ENCODE measurements at places on chromosomes 12 and 14.

- no peak for DNase-seq
Observed at GRCh38 chr14:88007608-88008007, 2.7 kb downstream of the GPR65 start.

- DNase-seq: no peak
Observed at GRCh38 chr12:79402606-79403005, 288.2 kb downstream of the PAWR start.

DNA sequence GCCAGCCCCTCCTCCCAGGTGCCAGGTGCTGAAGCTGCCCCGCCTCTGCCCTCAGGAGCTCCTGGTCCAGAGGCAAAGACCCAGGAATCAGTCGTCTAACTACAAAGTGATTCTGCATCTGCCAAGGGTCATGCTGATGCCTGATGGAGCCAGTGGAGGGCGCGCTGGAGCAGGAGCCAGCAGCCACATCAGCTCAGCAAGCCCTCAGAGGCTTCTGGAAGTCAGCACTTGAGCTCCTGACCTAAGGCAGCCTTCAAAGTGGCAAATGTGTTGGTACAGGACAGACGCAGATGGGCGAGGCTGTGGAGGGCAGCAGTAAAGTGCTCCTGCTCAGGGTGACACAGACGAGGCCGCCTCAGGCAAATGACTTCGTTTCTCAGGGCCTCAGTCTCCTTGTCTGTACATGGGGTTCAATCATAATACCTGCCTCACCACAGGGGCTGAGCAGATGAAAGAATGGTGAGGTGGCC, 10.9 kb downstream of the C12orf43 start:
- DNase-seq: no peak

DNA sequence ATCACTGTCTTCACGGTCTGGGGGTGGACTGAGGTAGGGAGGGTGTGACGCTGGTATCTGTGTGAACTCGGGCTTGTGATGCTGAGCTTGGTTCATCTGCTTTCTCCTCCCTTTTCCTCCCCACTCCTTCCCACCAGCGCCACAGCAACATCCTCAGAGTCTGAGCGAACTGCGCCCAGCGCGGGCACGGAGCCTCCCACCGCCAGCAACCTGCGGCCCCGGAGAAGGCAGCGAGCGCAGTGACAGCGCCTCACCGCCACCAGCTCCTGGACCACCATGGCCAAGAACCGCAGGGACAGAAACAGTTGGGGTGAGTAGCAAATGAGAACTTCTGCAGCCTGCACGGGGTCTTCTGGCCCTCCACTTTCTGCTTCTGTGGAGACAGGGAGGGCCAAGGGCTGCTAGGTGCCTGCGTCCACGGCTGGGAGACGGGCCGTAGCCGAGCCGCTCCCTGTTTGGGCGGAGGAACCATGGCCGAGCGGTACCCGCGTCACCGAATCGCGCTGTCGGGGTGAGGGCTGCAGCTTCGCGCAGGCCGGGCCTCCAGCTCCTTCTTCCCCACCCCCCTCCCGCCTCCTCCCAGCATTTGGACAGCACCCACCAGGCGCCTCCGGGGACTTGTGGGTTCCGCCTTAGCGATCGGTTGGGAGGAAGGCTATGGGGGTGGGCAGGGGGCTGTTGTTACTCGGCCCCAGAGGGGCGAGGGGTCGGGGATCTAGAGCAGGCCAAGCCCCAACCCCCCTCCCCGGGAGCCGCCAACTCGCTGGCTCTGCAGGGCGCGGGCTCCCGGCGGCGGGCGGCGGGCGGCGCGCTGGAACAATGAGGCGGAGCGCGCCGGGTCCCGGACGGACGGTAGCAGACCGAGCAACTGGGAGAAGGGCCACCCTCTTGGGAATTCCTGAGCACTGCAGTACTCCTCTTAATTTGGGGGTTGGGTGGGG, at the start of gene ATL1:
ATL1 (plus strand) TSS at position 156 of the 941 bp plus-strand sequence; CDS start at position 277, 121 bp downstream.
- peak; percentile 84 for DNase-seq

DNA sequence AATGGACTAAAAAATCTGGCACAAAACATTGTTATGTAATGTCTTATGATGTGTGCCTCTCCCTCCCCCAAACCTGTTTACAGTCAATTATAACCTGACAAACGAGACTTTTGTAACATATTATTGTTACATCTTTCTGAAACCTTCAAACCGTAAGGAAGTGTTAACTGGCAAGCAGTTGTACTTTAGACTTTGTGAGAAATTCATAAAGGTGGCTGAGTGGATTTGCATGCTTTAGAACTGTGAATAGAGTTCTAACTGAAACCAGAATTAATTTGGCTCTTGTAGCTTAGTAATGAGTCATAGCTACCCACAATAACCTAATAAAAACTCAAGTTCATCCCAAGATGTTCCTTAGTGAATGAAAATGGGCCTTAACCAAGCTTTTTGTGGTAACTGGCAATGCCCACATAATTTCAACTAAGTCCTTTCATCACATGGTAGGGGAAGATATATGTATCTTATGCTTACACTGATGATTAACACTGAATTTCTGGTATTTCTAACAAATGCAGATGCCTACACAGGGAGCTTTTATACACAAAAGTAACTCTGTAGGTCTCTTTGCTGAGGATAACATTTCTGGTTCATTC, 29.7 kb downstream of the RAD9B start:
- DNase-seq: no peak

- DNase-seq: no peak
Observed at GRCh38 chr14:95314609-95315008, 5.1 kb downstream of the CLMN start.

- no peak for DNase-seq
Observed at GRCh38 chr14:61940666-61941420, 178.6 kb downstream of the SNAPC1 start.

- no peak for DNase-seq
Observed at GRCh38 chr12:27607591-27607990, 83.6 kb downstream of the PPFIBP1 start.

GRCh38 chr12:54704202-54704601, 56.0 kb upstream of the DCD start:
- DNase-seq: no peak

DNA sequence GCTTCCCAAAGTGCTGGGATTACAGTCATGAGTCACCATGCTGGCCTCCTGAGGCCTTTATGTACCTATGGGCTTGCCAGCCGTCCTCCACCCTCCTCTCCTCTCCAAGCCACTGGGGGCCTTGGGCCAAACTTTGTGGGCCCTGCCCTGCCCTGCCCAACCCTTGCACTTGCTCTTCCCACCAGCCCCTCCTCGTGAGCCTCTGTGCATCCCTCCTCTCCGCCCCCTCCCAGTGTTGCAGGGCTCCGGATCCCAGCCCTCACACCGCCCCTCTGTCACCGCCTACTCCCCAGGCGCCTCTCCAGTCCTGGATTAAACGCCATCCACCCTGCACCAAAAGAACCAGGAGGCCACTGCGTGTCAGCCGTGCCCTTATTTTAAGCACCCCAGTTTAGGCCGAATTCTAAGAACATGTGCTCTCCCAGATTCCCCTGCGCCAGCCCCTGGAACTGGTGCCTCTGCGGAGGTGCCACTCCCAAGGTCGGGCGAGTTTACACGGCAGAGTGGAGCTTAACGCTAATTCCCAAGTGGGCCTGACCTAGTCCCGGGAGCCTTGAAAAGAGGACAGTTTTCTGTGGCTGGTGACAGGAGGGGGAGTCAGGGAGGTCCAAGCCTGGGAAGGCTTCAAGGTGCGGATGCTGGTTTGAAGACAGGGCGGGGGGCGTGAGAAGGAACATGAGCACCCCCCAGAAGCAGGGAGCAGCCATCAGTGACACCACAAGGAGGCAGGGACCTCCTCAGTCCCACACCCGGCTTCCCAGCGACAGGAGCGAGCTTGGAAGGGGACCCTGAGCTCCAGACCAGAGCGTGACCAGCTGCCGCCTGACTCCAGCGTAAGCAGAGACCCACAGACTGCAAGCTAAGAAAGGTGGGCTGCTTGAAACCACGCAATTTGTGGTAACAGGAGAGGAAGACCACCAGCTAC, 21.2 kb upstream of the CDCA4 start:
- DNase-seq: no peak

- DNase-seq: no peak
Observed at GRCh38 chr12:99393763-99394162, 253.8 kb upstream of the GARIN6 start.

- DNase-seq: no peak
Observed at GRCh38 chr12:49208146-49208545, 19.3 kb upstream of the TUBA1A start.

DNA sequence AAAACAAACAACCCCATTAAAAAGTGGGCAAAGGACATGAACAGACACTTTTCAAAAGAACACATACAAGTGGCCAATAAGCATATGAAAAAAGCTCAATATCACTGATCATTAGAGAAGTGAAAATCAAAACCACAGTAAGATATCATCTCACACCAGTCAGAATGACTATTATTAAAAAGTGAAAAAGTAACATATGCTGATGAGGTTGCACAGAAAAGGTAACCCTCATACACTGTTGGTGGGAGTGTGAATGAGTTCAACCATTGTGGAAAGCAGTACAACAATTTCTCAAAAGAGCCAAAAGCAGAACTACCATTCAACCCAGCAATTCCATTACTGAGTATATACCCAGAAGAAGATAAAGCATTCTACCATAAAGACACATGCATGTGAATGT, 18.2 kb downstream of the PDE6H start:
- DNase-seq: no peak

DNA sequence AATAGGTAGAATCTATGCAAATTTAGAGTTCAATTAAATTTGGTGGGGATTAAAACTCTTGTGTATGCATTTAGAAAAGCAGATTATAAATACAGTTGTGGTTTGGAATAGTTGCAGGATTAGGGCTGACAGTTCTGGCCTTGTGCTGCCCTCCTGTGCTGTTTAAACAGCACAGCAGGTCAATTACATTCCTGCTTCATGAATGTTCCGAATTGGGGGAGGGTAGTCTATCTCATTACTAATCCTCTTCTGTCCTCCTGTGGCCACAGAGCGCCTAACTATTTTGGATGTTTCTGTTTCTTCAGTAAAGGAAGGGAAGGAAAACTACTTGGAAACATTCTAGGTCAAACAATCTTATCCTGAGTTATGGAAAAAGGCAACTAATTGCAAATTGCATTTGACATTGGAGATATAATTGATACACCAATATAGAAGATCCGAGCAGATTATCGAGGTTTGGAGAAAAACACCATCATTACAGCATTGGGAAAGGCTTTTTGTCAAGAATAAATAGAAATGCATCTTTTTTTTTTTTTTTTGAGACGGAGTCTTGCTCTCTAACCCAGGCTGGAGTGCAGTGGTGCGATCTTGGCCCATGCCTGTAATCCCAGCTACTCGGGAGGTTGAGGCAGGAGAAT, 8.7 kb upstream of the GPR19 start:
- DNase-seq: peak; percentile 90

DNA sequence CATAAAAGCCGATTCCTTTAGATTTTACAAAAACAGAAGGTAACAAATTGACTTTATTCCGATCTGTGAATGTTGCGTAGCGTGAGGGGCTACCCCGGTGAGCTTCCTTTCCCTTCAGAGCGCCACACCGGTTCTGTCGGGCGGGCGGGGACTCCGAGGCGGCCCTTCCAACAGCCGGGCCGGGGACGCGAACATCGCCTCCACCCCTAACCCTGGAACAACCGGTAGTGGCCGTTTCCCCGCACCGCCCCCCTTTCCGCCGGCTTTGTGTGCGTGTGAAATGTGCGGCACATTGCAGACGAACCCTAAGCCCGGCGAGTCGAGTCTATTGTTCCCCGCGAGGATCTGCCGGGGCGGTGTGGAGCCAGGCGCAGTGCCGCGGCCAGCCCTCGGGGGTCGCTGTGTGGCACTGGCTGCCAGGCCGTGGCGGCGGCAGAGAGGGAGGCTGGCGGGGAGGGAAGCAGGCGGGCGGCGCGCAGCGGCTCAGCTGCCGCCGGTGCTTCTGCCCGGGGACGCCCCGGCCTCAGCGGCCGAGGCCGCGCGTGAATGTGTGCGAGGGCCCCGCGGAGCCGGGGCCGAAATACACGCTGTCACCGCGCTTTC, 775 bp upstream of the ARID2 start:
- DNase-seq: peak; percentile 96

GRCh38 chr14:36807727-36808126, 146.1 kb downstream of the PAX9 start:
- no peak for DNase-seq

- peak; percentile 91 for DNase-seq
Observed at GRCh38 chr14:50342221-50343078, 30.3 kb downstream of the DMAC2L start.

GRCh38 chr12:103930787-103931735, 851 bp downstream of the HSP90B1 start:
- DNase-seq: peak; percentile 20

- DNase-seq: no peak
Observed at GRCh38 chr12:4957761-4958160, 48.1 kb downstream of the KCNA1 start.
